Central memory CD4-positive, alpha-beta T cell (primary cell): ENCODE measurements at places on chromosomes 2 and 18.

GRCh38 chr18:3654442-3655253 is 204.7 kb downstream of the TGIF1 start:
- no peak for DNase-seq

- DNase-seq: no peak
Observed at GRCh38 chr2:145597809-145598208, 1077.9 kb upstream of the ZEB2 start.

- DNase-seq: peak; percentile 73
Observed at GRCh38 chr2:196927376-196928225, 1.1 kb upstream of the PGAP1 start.

GRCh38 chr2:172395503-172395902 is 31.9 kb upstream of the ITGA6 start:
- no peak for DNase-seq

- no peak for DNase-seq
Observed at GRCh38 chr2:196758474-196759377, 40.8 kb downstream of the GTF3C3 start.

DNA sequence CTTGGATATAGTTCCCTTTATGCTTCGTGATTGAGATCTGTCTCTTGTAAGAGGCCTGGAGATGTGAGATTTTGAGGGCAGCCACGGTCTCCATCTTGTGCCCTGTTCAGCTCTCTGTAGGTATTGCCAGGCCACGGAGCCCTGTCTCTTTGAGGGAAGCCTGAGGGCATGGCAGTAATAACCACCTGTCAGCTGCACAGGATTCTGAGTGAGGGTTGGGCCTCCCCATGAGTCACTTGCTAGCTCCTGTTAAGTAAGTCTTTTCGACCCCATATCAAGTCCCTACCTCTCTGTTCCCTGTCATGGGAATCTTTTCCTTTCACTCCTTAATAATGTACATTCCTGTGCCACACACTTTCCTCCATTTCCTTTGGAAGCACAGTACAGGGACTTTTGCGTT is 20.4 kb downstream of the LYPD6B start:
- no peak for DNase-seq

DNA sequence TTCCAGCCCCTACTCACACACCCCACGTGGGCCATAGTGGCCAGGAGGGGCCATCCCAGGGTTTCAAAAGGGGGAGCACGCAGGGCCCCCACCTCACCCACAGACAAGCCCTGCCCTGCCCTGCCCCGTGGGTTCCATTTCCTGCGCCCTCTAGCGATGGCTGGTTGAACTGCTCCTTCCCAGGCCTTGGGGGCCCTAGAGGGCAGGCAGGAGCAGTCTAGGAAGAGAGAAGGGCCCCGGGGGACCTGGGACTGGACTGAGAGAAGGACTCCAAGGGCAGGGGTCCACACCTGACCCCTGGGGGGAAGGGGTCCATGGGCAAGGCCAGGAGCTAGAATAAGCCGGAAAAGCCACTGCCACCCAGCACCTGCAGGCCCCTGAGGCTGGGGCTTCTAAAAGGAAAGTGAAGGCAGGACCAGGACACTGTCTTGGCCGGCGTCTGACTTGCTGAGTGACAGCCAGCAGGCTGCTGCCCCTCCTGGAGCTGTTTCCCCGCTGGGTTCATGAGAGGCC is 10.1 kb downstream of the CYP26B1 start:
- no peak for DNase-seq

DNA sequence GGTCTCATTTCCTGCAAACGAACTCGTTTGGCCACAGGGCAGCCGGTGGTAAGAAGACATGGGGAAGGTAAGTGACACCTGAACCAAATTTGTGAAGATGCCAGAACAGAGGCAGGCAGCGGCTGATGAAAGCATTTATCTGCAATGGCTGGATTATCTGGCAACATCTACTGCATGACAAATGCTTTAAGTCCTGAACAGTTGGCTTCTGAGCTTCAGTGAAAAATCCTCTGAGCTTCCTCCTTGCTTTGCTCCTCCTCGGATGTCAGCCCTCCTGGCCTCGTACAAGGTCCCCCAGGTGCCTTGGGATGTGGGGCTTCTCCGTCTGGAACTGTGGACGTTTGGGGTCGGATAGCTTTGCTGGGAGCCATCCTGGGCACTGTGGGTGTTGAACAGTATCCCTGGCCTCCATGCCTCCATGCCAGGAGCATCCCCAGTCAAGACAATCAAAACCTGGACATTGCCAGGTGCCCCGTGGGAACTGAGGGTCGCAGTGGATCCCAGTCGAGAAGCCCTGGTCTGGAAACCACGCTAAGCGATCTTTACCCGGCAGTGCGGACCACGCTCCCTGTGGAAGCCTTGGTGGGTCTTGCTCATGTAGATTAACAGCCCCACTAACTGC is 49.3 kb downstream of the KCNG2 start:
- DNase-seq: no peak

GRCh38 chr2:205931388-205931787 is 154.6 kb downstream of the INO80D start:
- DNase-seq: no peak

DNA sequence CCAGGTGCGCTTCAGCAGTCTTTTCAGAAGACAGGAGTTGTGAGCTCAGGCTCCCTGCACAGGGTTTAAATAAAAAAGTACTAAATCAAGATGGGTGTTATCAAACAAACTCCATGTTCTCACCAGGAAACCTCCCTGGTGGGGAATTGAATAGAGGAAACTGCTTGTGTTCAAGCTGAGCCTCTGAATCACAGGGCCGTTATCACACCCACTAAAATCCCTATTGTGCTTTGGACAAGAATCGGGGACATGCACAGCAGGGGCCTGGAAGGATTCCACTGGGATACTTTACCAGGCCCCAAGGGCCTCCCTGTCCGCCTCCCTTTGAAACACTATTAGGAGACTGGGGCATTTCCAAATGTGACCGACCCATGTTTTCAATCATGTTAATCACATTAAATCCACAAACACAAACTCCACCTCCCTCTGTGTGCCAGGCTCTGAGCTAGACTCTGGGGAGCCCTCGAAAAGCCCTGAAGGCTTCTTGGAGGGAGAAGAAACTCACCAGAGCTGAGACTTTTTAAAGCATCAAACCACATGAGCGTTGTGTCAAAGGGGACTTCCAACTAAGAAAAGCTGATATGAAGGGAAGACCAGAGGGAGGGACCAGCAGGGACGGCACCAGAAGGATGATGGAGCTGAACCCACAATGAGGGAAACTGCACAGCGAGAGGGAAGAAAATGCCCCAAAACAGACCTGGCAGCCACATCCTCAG is 458.7 kb upstream of the ID2 start:
- no peak for DNase-seq

- DNase-seq: no peak
Observed at GRCh38 chr2:66469214-66469902, 34.4 kb downstream of the MEIS1 start.

- no peak for DNase-seq
Observed at GRCh38 chr18:59954241-59954640, 54.4 kb downstream of the PMAIP1 start.

DNA sequence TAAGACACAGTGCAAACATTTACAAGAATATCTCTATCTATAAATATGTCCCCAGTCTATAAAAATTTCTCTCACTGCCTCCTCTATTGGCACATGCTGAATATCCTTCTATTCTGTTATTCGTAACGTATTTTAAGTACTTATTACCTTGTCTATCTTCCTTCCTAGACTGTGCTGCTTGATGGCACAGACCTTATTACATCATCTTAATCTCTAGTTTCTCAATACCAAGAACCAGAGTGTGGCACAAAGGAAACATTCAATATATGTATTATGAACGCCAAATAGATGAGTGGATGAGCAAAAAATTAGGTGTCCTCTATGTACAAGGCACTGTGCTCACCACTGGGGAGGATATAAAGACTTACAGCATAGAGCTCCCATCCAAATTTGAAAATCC is 282.8 kb downstream of the NBAS start:
- no peak for DNase-seq

GRCh38 chr2:240432430-240432819 is 3.0 kb upstream of the GPC1 start:
- no peak for DNase-seq

GRCh38 chr18:42614619-42615293 is 500.7 kb downstream of the RIT2 start:
- DNase-seq: no peak

DNA sequence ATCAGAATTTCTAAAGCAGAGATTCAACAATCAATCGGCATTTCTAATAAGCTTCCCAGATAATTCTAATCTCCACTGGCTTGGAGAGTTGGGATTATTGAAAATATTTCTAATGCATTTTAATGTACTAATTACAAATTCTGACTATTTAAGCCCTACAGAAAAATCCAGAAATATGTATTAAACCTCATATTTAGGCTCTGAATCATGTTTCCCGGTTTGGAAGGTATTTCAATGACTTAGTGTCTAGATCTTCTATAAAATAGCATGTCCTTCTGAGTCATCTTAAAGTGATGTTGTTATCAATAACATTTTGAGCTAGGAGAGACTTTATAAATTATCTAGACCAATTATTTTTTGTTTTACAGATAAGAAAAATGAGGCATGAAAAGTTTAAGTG is 258.8 kb upstream of the NRXN1 start:
- DNase-seq: no peak

- DNase-seq: no peak
Observed at GRCh38 chr2:224865016-224865415, 148.9 kb upstream of the CCDC195 start.

DNA sequence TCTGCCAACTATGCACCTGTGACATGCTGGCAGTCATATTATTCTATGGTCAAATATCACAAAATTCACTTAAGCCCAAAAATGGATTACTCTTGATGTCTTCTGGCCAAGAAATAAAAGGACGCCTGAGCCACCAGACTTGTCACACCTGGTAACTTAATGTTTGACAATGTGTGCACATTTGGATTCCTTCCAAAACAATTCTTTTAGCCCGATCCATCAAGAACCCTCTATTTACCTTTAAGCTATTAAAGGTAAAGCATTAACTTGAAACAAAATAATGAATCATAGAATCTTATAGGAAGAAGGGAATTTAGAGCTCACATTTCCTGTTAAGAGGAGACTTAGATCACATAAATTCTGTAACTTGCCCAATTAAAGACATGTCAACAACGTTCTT is 46.5 kb upstream of the NFU1 start:
- DNase-seq: no peak

- DNase-seq: no peak
Observed at GRCh38 chr2:207502577-207503198, 27.1 kb upstream of the CREB1 start.

- DNase-seq: no peak
Observed at GRCh38 chr2:100113990-100114433, 28.4 kb downstream of the AFF3 start.

DNA sequence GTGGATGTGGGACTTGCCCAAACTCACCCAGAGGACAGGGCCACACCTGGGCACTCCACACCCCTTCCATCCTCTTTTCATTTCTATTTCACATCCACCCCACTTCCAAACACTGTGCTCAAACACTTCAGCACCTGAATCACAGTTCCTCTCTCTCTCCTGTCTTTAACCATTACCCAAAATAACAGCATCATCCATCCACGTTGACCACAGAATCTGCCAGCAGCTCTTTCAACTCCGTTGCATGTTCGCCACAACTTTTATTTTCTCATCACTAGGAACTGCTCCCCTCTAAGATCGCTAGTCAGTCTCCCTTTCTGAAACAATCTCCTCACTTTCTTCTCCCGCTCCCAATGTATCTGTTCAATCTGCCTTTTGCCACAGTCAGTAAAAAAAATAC is 121.6 kb upstream of the HNRNPA3 start:
- DNase-seq: no peak

GRCh38 chr2:23478933-23479683 is 94.1 kb downstream of the KLHL29 start:
- no peak for DNase-seq

DNA sequence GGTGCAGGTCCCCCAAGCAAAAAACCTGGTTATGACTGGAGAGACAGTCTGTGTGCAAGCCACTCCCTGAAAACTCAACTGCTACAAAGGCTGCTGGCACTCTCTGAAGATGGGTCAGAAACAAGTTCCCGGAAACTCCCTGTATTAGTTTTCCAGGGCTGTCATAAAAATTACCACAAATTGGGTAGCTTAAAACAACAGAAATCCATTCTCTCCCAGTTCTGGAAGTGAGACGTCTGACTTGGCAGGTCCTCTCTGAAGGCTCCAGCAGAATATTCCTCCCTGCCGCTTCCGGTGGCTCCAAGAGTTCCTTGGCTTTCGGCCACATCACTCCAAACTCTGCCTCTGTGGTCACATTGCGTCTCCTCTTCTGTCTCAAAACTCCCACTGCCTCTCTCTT is 30.1 kb upstream of the SERPINE2 start:
- DNase-seq: no peak

DNA sequence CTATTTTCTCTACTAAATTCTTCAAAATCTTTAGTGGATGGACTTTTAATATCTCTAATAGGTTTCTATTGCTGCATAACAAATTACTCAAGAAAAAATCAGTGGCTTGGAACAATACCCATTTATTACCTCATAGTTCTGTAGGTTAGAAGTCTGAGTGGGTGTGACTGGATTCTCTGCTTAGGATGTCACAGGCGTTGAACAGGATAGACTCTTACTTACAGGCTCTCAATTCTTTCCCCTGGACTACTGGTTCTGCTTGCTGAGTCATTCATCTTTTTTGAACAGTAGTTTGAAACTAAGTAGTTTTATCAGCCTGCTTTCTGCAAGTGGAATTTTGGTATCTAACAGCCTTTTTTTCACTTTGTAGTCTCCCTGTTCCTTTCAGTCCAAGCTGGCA is 265.4 kb downstream of the ZNF385B start:
- no peak for DNase-seq

DNA sequence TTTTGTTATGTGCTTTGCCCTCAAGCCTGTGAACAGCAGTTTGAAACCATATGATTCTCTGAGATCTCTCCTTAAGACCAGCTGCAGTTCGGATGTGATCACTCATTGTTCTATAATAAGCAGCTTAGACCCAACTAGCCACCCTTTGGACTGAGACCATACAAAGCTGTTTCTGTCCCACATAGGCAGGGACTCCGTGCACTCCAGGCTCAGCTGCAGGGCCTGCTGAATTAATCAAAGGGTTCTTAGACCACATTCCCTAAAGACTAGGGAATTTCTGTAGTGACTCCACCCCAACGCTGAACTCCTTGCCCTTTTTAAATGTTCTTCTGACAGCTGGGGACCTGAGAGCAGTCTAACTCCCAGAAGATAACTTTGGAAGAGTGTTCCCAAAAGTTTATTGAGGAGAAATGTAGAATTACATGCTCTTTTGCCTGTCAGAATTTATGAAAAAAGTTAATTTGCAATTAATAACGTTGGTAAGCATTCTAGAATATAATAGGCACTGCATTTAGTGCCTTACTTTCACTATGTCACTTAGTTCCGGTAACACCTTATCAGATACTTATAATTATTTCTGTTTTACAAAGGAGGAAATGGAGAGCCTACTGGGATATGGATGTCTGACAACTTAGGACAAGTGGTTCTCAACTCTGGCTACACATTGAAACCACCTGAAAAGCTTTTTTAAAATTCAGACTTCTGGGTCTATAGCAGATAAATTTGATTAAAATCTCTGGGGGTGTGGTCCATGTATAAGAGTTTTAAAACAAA is 42.3 kb downstream of the GULP1 start:
- no peak for DNase-seq
